PC-9 (cell line): ENCODE measurements at places on chromosomes 3 and 15. TPM values are rescaled to one million over a fixed set of nuclear protein-coding genes. Genes with fewer than 3 reads are reported as not detected.

MUC4 gene
- 63.7 and 84.4 TPM in 2 replicates for total RNA-seq

GOLGA8G gene
- not detected in 2 replicates for total RNA-seq

FBXW12 gene
- not detected in 2 replicates for total RNA-seq

CAMKV gene
- total RNA-seq, result not detected in 2 replicates

TUSC2 gene
- total RNA-seq, result 24.7 and 28.5 TPM in 2 replicates

COL7A1 gene
- 91.2 and 151 TPM in 2 replicates for total RNA-seq

GJD2 gene
- total RNA-seq, result not detected in 2 replicates

ITIH1 gene
- not detected in 2 replicates for total RNA-seq

GOLGA8K gene
- total RNA-seq, result 0.35 TPM in 1 of 2 replicates, not detected in the other

ACAD11 gene
- 13.2 and 18.5 TPM in 2 replicates for total RNA-seq

NANOGP8 gene
- not detected in 2 replicates for total RNA-seq

FANCD2OS gene
- total RNA-seq, result not detected in 2 replicates

CPN2 gene
- not detected in 2 replicates for total RNA-seq

CFAP44 gene
- 6.0 and 9.1 TPM in 2 replicates for total RNA-seq

INSYN1 gene
- not detected in 2 replicates for total RNA-seq

EXD1 gene
- total RNA-seq, result 0.70 TPM in 1 of 2 replicates, not detected in the other

CATSPER2 gene
- total RNA-seq, result 5.8 and 8.0 TPM in 2 replicates

TERB2 gene
- total RNA-seq, result not detected in 2 replicates

CRYGS gene
- 2.8 and 4.4 TPM in 2 replicates for total RNA-seq

PEX5L gene
- total RNA-seq, result 0.33 and 0.98 TPM in 2 replicates

RNU6-1 gene
- not detected in 2 replicates for total RNA-seq

MUSTN1 gene
- total RNA-seq, result 1.8 TPM in 1 of 2 replicates, not detected in the other

GCSAM gene
- total RNA-seq, result not detected in 2 replicates

TGM4 gene
- 0.61 and 0.63 TPM in 2 replicates for total RNA-seq

LYZL4 gene
- total RNA-seq, result not detected in 2 replicates

UACA gene
- 59.9 and 64.5 TPM in 2 replicates for total RNA-seq

SMARCC1 gene
- 88.1 and 130 TPM in 2 replicates for total RNA-seq

BSN gene
- 0.23 and 0.28 TPM in 2 replicates for total RNA-seq

A4GNT gene
- not detected in 2 replicates for total RNA-seq

FSD2 gene
- not detected in 2 replicates for total RNA-seq

CYP11A1 gene
- total RNA-seq, result 7.1 and 9.6 TPM in 2 replicates

GMNC gene
- total RNA-seq, result not detected in 2 replicates

ARNT2 gene
- 1.1 and 4.3 TPM in 2 replicates for total RNA-seq

SNURF gene
- 6.7 and 8.7 TPM in 2 replicates for total RNA-seq

SPATA12 gene
- 0.43 and 0.57 TPM in 2 replicates for total RNA-seq

GPR62 gene
- total RNA-seq, result not detected in 2 replicates

TMEM108 gene
- not detected in 2 replicates for total RNA-seq

TNK2 gene
- 118 and 125 TPM in 2 replicates for total RNA-seq

MED12L gene
- total RNA-seq, result 3.0 and 4.0 TPM in 2 replicates

IL17RB gene
- total RNA-seq, result not detected in 2 replicates

STXBP5L gene
- not detected in 2 replicates for total RNA-seq

DUSP7 gene
- total RNA-seq, result 9.4 and 9.5 TPM in 2 replicates

DPPA4 gene
- not detected in 2 replicates for total RNA-seq

WDR49 gene
- total RNA-seq, result 0.28 TPM in 1 of 2 replicates, not detected in the other

SLC9A9 gene
- total RNA-seq, result 1.7 and 2.7 TPM in 2 replicates

KLHL6 gene
- total RNA-seq, result 0.04 TPM in 1 of 2 replicates, not detected in the other

ISL2 gene
- total RNA-seq, result 0.24 and 0.63 TPM in 2 replicates

PIGZ gene
- 2.1 and 5.6 TPM in 2 replicates for total RNA-seq

PLOD2 gene
- 27.4 and 30.3 TPM in 2 replicates for total RNA-seq

CGNL1 gene
- total RNA-seq, result 0.31 and 0.50 TPM in 2 replicates

RTF1 gene
- total RNA-seq, result 35.0 and 55.7 TPM in 2 replicates

CFAP100 gene
- total RNA-seq, result not detected in 2 replicates
